Thyroid gland (tissue), 4 donors: ENCODE measurements at places on chromosomes 7 and 10.
A peak's percentile ranks its signal among the peaks of the same experiment; 100 is the strongest.

GRCh38 chr10:80296942-80297341 is 7.5 kb upstream of the MAT1A start:
- H3K4me3 ChIP-seq = no peak overlapping the region
- no peaks in the 10 kb centered on the region for H3K36me3 ChIP-seq

- peaks cover 9% of the 10 kb centered on the region for H3K36me3 ChIP-seq
- H3K4me1 ChIP-seq = no peaks in the 10 kb centered on the region
- DNase-seq = peak; percentile 76
- no peak overlapping the region for H3K27ac ChIP-seq
These were observed 40.0 kb upstream of the SORBS1 start for GRCh38 chr10:95601116-95601719.

DNA sequence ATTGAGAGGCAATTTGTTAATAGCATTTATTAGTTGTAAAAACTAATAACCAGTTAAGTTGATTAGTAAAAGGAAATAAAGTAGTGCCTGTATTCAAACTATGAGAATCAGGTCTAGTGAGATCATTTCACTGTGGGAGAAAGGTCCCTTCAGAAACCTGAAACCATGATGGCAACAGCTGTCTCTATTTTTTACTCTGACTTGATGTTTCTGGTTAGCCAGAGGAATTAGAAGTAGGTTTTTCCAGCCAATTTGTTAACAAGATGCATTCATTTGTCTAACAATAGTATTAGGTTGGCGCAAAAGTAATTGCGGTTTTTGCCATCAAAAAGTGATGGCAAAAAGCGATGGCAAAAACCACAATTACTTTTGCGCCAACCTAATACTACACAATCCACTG is 272.2 kb upstream of the YAE1 start:
- no peak overlapping the region for H3K27ac ChIP-seq
- no peaks in the 10 kb centered on the region for H3K36me3 ChIP-seq
- no peak for DNase-seq
- H3K4me3 ChIP-seq = no peak overlapping the region
- H3K4me1 ChIP-seq = no peaks in the 10 kb centered on the region

- DNase-seq = no peak
- H3K36me3 ChIP-seq = no peaks in the 10 kb centered on the region
- H3K4me3 ChIP-seq = no peak overlapping the region
- H3K27me3 ChIP-seq = no peaks in the 10 kb centered on the region
- peaks cover 30% of the 10 kb centered on the region for H3K4me1 ChIP-seq
These were observed 79.0 kb upstream of the HABP2 start for GRCh38 chr10:113473851-113474250.

DNA sequence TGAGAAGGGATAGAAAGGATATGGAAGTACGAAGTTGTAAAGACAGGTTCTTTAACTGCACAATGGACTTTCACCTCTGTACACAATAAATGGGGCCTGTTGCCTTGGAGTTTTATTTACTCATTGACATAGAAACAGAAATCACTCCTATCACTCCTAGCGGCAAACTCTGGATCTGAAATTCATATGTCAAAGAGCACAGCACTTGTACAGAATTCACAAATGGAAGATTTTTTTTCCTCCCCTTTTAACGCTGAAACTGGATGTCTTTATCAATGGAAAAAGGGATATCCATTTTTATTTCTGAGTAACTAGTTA is 18.2 kb downstream of the NT5C3A start:
- no peaks in the 10 kb centered on the region for H3K27me3 ChIP-seq
- no peaks in the 10 kb centered on the region for H3K36me3 ChIP-seq
- no peak overlapping the region for H3K4me3 ChIP-seq

- peak overlapping the region; percentile 91 for H3K27ac ChIP-seq
- no peaks in the 10 kb centered on the region for H3K27me3 ChIP-seq
- H3K4me1 ChIP-seq = peaks cover 41% of the 10 kb centered on the region
- peaks cover 10% of the 10 kb centered on the region for H3K36me3 ChIP-seq
- DNase-seq = peak; percentile 51
These were observed 35.9 kb upstream of the AP5Z1 start for GRCh38 chr7:4739528-4739992.

DNA sequence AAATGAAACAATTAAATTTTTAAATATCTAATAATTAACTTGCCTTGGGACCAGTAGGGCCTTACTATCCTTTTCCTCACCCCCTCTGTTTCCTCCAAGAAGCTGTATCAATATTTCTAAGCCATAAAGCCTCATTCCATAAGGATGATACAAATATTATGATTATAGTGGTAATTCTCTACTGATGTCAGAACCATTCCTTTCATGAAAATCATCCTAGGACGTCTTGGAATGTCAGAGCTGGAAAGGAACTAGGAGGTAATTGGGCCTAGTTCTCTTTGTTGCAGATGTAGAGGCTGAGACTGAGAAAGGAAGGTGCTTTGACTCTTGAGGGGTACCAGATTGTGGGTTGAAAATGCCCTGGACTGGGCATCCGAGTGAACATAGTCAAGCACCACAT is 766.7 kb upstream of the GHITM start:
- no peak overlapping the region for H3K4me3 ChIP-seq
- no peaks in the 10 kb centered on the region for H3K36me3 ChIP-seq
- H3K27ac ChIP-seq = no peak overlapping the region
- no peaks in the 10 kb centered on the region for H3K4me1 ChIP-seq
- H3K27me3 ChIP-seq = no peaks in the 10 kb centered on the region
- no peak for DNase-seq

DNA sequence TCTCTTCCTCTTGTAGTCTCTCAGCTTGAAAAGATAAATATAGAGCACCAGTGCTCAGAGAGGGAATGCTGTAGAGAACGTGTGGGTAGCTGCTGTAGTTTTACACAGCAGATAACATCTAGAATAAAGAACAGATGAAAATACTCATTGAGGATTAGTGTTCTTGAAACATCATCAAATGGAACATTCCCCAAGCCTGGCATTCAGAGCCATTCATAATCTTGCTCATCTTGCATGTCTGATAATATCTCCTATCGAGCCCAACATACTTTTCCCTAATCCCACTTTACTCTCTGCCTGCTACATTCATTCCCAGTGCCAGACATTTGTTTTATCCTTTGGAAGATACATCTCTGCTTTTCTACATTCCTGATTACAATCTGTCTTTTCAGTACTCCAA is 35.2 kb downstream of the MCU start:
- H3K4me3 ChIP-seq = no peak overlapping the region
- no peak overlapping the region for H3K27ac ChIP-seq
- H3K27me3 ChIP-seq = no peaks in the 10 kb centered on the region
- H3K36me3 ChIP-seq = no peaks in the 10 kb centered on the region

DNA sequence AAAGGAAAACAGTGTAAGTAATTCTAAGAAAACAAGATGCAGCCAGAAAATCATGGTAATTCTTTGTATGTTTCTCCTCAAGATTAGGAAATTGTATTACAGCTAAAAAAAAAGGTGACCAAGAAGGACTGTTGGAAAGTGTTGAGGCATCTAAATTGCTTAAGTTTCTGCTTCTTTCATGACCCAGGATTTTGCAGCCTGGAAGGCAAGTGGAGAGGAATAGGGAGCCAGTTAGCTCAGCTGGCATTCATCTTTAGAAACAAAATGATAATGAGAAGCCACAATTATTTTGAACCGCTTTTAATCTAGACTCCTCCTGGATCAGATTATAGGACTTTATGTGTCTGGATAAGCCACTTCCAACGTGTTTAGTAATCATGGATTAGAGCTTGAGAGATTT is 56.8 kb upstream of the TMEM229A start:
- H3K4me3 ChIP-seq = no peak overlapping the region
- H3K36me3 ChIP-seq = no peaks in the 10 kb centered on the region
- H3K27me3 ChIP-seq = no peaks in the 10 kb centered on the region
- no peak overlapping the region for H3K27ac ChIP-seq

DNA sequence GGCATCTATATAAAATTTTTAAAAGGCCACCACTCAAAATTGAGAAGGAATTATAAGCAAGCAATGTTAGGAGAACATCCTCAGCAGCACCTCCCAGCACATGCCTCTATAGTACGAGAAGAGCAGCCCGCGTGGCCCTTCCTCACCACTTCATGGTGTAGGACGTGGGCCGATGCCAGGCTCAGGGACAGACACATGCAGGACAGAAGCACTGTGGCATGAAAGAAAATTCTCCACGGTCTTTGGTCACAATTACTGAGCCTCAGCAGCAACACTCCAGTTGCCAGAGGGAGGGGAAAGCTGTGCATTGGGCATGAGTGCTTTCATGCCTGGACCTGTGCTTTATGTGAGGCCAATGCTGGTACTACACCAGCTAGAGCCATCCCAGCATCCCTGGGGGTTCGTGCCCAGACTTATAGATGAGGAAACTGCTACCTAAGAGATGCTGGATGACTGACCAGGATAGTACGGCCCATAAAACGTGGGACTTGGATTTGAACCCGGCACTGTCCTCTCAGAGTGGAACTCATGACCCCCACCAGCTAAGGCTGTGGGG is 164.7 kb downstream of the ADAM12 start:
- H3K4me1 ChIP-seq = no peaks in the 10 kb centered on the region
- no peak overlapping the region for H3K4me3 ChIP-seq
- no peaks in the 10 kb centered on the region for H3K27me3 ChIP-seq
- no peak overlapping the region for H3K27ac ChIP-seq
- DNase-seq = peak; percentile 69

- H3K27ac ChIP-seq = no peak overlapping the region
- H3K27me3 ChIP-seq = no peaks in the 10 kb centered on the region
- H3K36me3 ChIP-seq = no peaks in the 10 kb centered on the region
- H3K4me3 ChIP-seq = no peak overlapping the region
- DNase-seq = peak; percentile 44
These were observed 83.2 kb upstream of the KIF5B start for GRCh38 chr10:32139223-32140073.

DNA sequence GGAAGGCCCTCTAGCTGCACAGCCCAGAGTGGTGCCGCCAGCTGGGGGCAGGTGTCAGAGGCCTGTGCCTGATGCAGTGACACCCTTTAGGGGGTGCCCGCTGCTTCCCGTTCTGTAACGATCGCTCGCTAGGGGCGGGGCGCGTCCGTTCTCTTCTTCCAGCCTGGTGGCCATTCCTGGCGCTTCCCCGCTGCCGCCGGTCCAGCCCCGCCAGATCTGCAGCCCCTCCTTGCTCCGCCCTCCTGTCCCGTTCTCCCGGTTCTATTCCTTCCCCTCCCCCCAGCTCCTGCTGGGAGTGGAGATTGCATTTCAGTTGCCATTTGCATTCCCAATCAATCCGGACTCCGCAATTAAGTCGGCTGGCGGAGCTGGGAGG is 39.2 kb downstream of the AGAP3 start:
- peaks cover 16% of the 10 kb centered on the region for H3K4me1 ChIP-seq
- peaks cover 54% of the 10 kb centered on the region for H3K36me3 ChIP-seq
- DNase-seq = peak; percentile 15
- no peak overlapping the region for H3K27ac ChIP-seq
- peak overlapping the region; percentile 10 for H3K4me3 ChIP-seq
- H3K27me3 ChIP-seq = no peaks in the 10 kb centered on the region

DNA sequence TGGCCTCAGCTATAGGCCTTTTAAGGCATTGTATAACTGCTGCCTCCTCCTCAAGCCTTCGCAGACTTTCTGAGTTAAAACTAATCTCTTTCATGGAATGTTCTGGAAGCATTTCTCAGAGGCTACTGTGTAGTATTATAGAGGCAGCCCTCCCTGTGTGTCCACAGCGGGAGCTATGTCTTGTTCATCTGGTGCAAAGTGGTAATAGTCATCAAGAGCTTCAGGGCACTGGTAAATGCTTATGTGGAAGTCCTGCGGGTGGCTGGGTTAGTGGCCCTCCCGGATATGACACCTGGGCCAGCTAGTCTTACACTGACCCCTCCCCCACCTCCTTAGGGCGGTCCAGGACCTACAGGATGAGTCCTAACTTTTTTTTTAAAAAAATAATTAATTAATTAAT is 2.2 kb upstream of the ABHD11 start:
- no peaks in the 10 kb centered on the region for H3K27me3 ChIP-seq
- H3K4me1 ChIP-seq = peaks cover 61% of the 10 kb centered on the region
- peak; percentile 45 for DNase-seq
- H3K36me3 ChIP-seq = peaks cover 16% of the 10 kb centered on the region
- H3K27ac ChIP-seq = peak overlapping the region; percentile 98

DNA sequence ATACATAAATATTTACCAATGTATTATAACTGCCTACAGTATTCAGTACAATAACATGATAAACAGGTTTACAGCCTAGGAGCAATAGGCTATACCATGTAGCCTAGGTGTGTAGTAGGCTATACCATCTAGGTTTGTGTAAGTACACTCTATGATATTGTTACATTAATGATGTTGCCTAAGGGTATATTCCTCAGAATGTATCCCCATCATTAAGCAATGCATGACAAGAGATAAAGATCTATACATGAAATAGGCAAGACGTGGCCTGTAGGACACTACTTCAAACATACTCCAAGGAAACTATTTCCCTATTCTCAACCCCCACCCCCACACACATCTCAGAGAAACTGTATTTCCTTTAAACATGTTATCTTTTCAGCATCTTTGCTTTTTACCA is 15.3 kb upstream of the ADAM22 start:
- no peak overlapping the region for H3K4me3 ChIP-seq
- H3K27me3 ChIP-seq = no peaks in the 10 kb centered on the region
- no peaks in the 10 kb centered on the region for H3K4me1 ChIP-seq
- H3K27ac ChIP-seq = no peak overlapping the region
- no peaks in the 10 kb centered on the region for H3K36me3 ChIP-seq

GRCh38 chr10:97538411-97538810 is 34.2 kb upstream of the ANKRD2 start:
- no peak for DNase-seq
- no peaks in the 10 kb centered on the region for H3K27me3 ChIP-seq
- H3K36me3 ChIP-seq = no peaks in the 10 kb centered on the region
- no peak overlapping the region for H3K27ac ChIP-seq
- no peak overlapping the region for H3K4me3 ChIP-seq

DNA sequence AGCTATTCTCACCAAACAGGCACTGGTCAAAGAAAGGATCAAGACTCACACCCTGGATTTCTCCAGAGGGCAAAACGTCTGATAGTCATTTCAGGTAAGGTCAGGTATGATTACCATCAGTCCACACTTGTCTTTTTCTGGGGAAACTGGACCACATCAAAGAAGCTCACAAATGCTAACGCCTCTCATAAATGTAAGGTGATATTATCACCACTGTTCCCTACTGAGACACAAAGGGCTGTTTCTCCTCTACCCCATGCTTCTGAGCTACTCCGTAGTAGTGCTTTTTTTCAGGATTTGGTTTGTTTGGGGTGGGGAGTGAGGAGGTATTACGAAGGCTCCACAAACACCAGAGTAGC is 51.6 kb downstream of the CREB3L2 start:
- no peak for DNase-seq
- H3K4me1 ChIP-seq = peaks cover 73% of the 10 kb centered on the region
- H3K4me3 ChIP-seq = no peak overlapping the region
- no peaks in the 10 kb centered on the region for H3K27me3 ChIP-seq
- peak overlapping the region; percentile 98 for H3K27ac ChIP-seq

GRCh38 chr7:12316925-12317324 is 86.7 kb downstream of the VWDE start:
- H3K27ac ChIP-seq = no peak overlapping the region
- no peaks in the 10 kb centered on the region for H3K4me1 ChIP-seq
- no peaks in the 10 kb centered on the region for H3K27me3 ChIP-seq
- no peaks in the 10 kb centered on the region for H3K36me3 ChIP-seq
- no peak for DNase-seq

DNA sequence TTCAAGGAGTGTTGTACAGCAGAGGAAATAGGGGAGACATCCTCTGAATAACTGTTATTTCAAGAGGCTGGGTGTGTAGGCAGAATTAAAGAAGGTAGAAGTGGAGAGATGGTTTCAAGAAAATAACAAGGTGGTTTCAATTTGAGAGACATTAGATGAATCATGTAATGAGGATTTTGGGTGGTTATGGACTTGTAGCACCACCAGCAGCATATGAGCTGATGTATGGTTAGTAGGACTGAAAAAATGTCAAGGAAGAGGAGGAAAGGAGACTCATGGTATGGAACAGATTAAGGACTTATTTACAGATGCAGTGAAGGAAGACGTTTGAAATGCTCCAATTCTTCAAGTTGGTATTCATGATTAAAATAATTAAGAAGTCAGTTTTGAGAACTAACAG is 166.2 kb downstream of the EXOC4 start:
- H3K27me3 ChIP-seq = no peaks in the 10 kb centered on the region
- no peaks in the 10 kb centered on the region for H3K36me3 ChIP-seq
- H3K4me3 ChIP-seq = no peak overlapping the region
- H3K27ac ChIP-seq = no peak overlapping the region
- H3K4me1 ChIP-seq = no peaks in the 10 kb centered on the region
- DNase-seq = no peak
